Kidney epithelial cell (primary cell): ENCODE measurements at places on chromosomes 12 and 14. TPM values are rescaled to one million over a fixed set of nuclear protein-coding genes. Genes with fewer than 3 reads are reported as not detected.

DNA sequence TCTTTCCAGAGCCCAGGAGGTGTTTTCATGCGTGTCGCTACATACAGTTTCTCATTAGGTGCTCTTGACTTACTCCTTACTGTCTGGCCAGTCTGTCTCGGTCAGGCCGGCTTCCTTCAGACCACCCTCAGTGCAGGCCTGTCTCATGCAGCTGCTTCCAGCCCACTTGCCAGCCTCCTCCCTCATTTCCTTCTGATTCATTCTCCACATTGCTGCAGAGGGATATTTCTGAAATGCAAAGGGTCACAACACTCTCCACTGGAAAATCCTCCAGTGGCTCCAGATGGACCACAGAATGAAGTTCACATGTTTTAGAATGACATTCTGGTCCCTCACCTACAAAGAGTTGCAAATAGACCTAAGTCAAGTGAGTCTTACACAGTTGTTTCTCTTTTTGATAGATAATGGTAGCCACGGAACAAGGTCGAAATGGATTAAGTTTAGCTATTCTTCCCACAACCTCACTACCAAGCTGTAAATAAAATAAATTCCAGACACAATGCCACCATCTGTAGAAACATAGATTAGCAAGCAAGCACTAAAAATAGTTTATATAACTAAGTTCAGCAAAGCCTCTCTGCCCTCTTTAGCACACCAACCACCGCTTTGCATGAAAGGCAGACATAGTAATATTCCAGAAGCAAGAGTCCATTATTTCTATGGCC lies 146.9 kb downstream of the ESR2 start:
- no peak for DNase-seq

Gene COL2A1
- total RNA-seq, result 1.7 and 3.8 TPM in 2 replicates

Gene LMNTD1
- 0.08 TPM in 1 of 2 replicates, not detected in the other for total RNA-seq

DNA sequence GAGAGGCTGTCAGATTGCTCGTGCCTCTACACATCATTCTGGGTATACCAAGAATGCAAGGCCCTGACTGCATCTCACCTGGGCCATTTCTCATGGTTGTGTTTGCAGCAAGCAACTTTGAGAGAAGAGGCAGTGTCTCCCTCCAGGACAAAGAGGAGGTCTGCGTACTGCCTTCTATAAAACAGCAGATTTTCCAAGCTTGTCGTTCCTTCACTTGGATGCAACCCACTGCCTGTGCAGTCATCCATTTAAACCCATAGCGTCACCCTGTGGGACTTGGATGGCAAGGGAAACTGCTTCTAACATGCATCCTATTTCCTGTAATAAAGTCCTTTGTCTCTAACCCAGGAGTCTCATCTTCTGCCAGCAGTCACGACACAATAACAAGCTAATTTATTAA lies 1.3 kb downstream of the POMT2 start:
- no peak for DNase-seq

- DNase-seq, result no peak
These were observed 10.9 kb upstream of the HVCN1 start for GRCh38 chr12:110699591-110700445.

DNA sequence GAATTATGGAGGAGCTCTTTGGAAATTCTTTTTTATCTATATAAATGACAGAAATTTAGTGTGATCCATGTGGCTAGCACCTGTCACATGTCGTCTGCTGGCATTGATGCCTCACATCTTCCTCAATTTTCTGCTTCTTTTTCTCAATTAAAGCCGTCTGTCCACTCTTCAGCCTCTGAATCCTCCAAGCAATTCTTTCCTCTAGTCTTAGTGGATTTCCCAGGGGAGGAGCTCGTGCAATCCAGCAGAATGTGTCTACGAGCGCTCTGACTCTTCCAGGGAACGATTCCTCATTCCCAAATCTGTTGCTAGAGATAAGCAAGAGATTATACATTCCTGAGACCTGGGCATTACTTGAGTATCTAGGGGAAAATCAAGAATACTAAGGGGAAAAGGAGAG lies 176.6 kb downstream of the EMP1 start:
- no peak for DNase-seq

DNA sequence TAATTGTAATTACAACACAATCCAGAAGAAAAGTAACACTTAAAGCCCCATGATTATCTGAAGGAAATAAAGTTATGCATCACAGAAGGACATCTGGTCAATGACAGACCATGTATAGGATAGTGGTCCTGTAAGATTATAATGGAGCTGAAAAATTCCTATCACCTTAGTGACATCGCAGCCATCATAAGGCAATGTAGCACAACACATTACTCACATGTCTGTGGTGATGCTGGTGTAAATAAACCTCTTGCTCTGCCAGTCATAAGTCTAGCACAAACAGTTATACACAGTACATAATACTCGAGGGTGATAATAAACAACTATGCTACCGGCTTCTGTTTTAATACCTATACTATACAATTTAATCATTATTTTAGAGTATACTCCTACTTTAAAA lies 11.2 kb downstream of the ATG2B start:
- DNase-seq, result no peak

DNA sequence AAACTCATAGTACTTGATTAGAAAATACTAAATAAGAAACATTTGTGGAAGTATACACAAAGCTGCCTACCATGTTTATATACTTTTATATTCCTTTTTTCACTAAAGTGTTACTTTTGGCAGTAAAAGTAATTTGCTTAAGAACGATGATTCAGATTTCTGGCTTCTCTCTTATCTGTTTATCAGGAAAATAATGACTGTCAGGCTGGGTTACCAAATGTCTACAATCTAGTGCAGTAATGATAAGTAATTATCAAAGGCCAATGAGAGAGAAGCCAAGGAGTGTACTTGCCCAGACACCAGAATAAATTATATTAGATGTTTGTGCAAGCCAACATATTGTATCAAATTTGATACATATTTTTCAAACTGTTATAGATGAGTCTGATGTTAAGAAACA lies 113.4 kb downstream of the RALGAPA1 start:
- DNase-seq, result no peak

- DNase-seq, result no peak
These were observed 2.5 kb upstream of the PSMC1 start for GRCh38 chr14:90253826-90254225.

DNA sequence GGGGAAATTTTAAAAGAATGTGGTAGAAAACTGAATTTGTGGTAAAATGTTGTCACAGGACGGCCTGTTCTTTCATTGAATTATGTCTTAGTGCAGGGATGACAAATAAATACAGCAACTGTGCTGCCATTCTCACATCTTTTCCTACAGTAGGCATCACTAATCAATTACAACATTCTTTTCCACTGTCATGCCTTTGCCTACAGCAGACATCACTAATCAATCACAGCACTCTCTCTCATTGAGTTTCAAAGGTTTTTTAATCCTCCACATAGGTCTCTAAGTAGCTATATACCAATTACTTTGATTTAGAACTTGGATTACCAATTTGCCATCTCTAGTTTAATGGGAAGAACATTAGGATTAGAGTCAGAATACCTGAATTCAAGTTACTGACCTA lies 30.1 kb downstream of the NTF3 start:
- DNase-seq, result no peak

- no peak for DNase-seq
These were observed 426.6 kb downstream of the ATP23 start for GRCh38 chr12:58368001-58368400.

GRCh38 chr12:24197532-24197931 lies 248.1 kb upstream of the SOX5 start:
- no peak for DNase-seq

GRCh38 chr12:96237035-96237434 lies 42.9 kb downstream of the ELK3 start:
- DNase-seq, result no peak

Gene SYNE3
- 2.2 and 3.1 TPM in 2 replicates for total RNA-seq

GRCh38 chr14:61567838-61568571 lies 127.3 kb upstream of the HIF1A start:
- DNase-seq, result no peak

Gene DPY19L2
- total RNA-seq, result 5.8 and 6.7 TPM in 2 replicates

DNA sequence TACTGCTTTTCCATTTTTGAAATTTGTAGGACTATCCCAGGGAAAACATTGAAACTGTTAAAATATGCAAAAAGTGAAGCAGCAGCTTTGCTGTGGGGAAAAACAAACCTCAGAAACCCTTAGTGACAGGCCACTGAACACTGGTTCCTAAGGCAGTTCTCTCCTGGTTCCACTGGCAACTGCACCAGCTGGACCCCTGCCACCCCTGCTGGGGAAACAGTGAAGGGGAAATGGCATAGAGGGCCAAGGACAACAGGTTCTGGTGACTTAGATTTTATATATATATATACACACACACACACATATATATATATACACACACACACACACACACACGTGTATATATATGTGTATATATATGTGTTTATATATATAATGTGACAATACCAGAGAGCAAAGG lies 16.2 kb upstream of the KRT7 start:
- DNase-seq, result no peak

Gene KIF5A
- total RNA-seq, result 1.2 and 1.9 TPM in 2 replicates

- DNase-seq, result no peak
These were observed 18.1 kb upstream of the IGF1 start for GRCh38 chr12:102498471-102498870.

DNA sequence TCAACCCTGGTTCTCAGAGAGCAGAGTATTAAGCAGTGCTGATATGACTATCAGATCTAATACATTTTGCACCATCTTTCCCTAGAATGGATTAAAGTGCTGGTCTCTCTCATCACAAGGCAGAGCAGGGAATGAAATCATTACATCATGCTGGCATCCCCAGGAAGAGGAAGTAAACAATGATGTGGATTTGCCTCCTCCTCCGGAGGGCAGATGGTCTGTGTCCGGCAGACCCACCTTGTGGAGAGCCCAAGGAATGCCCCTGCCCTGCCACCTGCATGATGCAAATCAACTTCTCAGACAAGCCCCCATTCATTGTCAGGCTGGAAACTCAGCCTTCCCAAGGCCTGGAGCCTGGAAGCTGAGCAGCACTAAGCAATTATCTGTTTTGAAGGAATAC lies 1149.1 kb downstream of the VRK1 start:
- DNase-seq, result no peak

- DNase-seq, result no peak
These were observed 87.7 kb downstream of the PTPRB start for GRCh38 chr12:70549340-70550179.

GRCh38 chr12:75511116-75512048 lies at the start of gene KRR1:
KRR1 (minus strand) TSS chr12:75511609; CDS start chr12:75511597, 12 bp downstream.
- DNase-seq, result peak; percentile 96

DNA sequence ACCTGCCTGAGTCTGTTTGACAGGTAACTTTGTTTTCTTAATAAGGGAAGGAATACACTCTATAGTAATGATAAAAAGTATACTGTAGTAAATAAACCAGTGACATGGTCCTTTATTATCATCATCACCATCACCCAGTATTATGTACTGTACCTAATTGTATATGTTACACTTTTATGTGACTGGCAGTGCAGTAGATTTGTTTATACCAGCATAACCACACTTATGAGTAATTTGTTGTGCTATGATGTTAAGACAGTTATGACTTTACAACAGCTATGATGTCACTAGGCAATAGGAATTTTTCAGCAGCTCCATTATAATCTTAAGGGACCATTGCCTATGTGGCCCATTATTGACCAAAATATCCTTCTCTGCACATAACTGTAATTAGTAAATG lies 155.0 kb downstream of the NUBPL start:
- no peak for DNase-seq

Gene DAO
- not detected in 2 replicates for total RNA-seq

Gene CCDC60
- 3.1 TPM in 1 of 2 replicates, not detected in the other for total RNA-seq

Gene KERA
- total RNA-seq, result not detected in 2 replicates

GRCh38 chr14:97916669-97917568 lies 1119.7 kb downstream of the VRK1 start:
- no peak for DNase-seq

Gene SERPINA1
- total RNA-seq, result 18.1 and 23.2 TPM in 2 replicates

- no peak for DNase-seq
These were observed 181.5 kb downstream of the TTC6 start for GRCh38 chr14:37776791-37777499.

DNA sequence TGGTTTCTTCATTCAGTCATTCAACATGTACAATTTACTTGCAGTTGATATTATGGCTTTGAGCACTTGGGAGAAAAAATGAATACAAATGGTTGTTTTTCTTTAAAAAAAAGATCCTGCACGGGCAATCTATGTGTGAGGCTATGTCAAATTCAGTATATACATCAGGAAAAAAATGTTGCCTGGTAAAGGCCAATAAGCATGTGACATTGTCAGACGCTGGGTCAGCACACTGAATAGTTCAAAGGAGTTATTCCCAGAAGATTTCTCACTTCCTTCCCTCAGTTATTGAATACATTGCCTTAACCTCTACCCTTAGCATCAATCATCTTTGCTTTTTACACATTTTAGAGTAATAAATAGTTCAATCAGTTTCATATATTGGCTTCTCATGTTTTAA lies 319.2 kb downstream of the NUAK1 start:
- DNase-seq, result no peak

DNA sequence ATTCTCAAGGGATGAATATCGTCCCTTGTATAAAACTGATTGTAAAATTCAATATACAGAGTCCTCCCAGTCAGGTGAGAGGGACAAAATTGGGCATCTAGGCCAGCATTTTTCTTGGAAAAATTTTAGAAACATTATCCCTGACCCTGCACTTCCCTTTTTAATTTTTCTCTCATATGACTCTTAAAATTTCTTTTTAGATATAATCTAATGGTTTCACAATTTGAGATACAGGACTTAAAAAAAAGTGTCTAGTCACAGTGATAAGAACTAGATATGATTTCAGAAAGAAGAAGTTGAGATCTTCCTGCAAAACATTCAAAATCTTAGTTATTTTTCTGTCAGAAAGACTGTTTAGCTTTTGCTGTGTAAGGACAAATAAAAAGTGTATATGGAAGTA lies 270.8 kb upstream of the PPFIA2 start:
- DNase-seq, result no peak

- DNase-seq, result no peak
These were observed 63.7 kb downstream of the DIP2B start for GRCh38 chr12:50568338-50569091.

- DNase-seq, result no peak
These were observed 8.8 kb upstream of the ANKRD33 start for GRCh38 chr12:51879102-51879501.

GRCh38 chr12:68559984-68560850 lies 50.5 kb upstream of the RAP1B start:
- no peak for DNase-seq

Gene ARF6
- total RNA-seq, result 69.6 and 76.3 TPM in 2 replicates

Gene SIX6
- not detected in 2 replicates for total RNA-seq

- no peak for DNase-seq
These were observed 4.5 kb upstream of the DHRS7 start for GRCh38 chr14:60169722-60170121.

Gene MAP3K9
- total RNA-seq, result 10.4 and 12.0 TPM in 2 replicates

DNA sequence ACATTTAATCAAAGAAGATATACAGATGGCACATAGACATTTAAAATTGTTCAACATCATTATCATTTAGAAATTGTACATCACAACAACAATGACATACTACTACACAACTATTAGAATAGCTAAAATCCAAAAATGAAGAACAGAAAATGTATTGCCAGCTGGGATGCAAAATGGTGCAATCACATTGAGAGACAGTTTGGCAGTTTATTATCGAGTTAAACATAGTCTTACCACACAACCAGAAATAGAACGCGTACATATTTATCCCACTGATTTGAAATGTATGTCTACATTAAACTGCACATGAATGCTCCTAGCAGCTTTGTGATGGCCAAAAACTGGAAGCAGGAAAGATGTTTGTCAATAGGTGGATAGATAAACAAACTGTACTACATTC lies 791.5 kb upstream of the MGAT4C start:
- DNase-seq, result no peak
